MG63 (cell line): ENCODE measurements at places on chromosomes 5 and 9.

DNA sequence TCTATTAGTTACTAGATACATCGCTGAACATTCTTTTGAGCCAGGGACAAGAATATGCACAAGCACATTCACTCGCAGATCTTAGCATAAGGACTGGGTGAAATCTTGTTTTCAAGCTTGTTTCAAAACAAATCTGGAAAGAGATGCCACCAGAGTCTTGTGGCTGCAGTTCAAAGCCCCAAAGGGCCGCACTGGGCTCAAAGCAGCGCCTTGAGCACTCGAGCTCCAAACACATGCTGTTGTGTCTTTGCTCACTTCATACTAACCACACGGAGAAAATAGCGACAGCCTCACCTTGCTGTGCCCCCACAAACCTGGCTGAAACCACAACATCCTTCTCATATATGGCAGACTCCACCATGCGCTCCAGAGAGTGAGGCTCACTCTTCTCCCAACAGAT, 34.2 kb upstream of the IL7R start:
- DNase-seq: no peak

DNA sequence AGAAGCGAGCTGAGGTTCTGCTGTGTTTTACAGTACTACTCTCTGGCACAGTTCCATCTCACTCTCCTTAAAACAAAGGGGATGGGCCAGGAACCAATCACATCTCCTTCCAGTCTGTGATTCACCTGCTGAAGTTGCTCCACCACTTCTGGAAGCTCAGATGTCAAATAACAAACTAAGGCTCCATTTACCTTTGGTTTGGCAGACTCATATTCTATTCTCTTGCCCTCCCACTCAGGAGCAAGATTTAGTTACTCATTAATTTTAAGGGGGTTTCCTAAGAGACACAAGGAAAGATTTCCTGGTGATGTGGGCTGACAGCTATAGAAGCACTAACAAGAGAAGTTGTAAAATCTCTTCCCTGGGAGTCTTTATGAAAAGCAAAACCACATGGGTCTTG, 37.8 kb upstream of the KIF2A start:
- DNase-seq: no peak

- no peak for DNase-seq
These were observed 1.3 kb downstream of the BRD3OS start for GRCh38 chr9:134026581-134026980.

DNA sequence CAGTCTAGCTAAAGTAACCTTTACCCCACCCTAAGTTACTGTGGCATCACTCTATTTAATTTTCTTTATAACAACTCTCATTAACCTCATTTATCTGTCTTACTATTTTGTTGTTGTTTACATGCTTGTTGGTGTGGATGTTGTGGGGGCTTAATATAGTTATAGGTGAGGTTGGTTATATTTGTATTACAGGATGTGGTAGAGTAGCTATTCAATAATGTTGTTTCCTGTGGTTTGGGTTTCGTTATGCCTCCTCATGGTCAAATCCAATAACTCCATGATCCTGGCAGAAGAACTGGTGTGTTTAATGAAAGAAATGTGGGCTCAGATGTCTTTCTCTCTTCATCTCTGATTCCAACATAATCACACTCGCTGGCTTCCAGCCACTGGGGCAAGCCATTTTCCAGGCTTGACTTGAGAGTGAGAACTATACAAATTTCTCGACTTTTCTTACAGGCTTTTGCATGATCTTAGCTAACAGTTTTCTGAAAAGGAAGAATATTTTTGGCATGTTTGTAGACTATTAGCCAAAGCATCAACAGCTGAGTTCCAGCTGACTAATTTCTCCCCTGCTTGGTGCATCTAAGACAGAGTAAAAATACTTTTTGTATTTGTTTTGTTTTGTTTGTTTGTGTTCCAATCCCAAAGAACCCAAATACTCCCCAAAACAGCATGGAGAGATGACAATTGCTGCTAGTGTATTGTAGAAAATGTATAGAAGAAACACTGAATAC, 303.7 kb upstream of the PAPPA start:
- peak; percentile 70 for DNase-seq

GRCh38 chr5:43694027-43694426, 91.0 kb downstream of the NNT start:
- DNase-seq: no peak

GRCh38 chr5:13412040-13412595, 532.4 kb downstream of the DNAH5 start:
- DNase-seq: no peak

DNA sequence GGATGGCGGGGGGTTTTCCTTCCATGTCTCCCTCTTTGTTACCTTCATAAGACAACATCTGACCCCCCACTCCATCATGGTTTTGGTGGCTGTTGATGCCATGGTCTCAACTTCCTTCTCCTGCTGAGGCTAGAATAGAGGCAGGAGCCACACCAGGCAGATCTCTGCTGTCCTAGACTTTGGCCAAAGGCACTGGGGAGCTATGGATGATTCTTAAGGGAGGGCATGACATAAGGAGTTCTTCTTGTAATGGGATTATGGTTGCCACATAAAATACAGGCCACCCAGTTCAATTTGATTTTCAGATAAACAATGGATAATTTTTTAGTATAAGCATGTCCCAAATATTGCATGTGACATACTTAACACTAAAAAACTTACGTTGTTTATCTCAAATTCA, 52.2 kb upstream of the IER5L start:
- DNase-seq: no peak

- DNase-seq: no peak
These were observed 801.6 kb downstream of the KCTD16 start for GRCh38 chr5:144972317-144972716.

DNA sequence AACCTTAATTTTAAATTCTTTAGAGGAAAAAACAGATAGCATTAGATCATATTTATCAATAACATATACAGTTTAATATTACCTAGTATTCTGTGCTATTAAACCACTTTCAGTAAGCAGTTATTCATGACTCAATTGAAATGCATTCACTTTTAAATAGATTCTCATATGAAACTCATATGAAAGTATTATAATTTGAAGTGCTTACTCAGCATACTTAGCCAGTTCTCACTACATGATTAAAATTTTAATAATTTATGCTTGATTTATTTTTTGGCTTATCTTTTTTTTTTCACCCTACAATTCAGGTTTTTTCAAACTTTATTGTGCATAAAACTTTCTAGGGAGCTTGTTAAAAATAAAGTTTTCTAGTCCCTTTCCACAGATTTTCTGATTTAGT, 694.9 kb upstream of the CDH9 start:
- DNase-seq: no peak
